Anterior cingulate cortex (tissue), 58 donors: ENCODE measurements at places on chromosomes 4 and X.

GRCh38 chr4:59240011-59240410, 1960.1 kb upstream of the ADGRL3 start:
- no peak for DNase-seq

DNA sequence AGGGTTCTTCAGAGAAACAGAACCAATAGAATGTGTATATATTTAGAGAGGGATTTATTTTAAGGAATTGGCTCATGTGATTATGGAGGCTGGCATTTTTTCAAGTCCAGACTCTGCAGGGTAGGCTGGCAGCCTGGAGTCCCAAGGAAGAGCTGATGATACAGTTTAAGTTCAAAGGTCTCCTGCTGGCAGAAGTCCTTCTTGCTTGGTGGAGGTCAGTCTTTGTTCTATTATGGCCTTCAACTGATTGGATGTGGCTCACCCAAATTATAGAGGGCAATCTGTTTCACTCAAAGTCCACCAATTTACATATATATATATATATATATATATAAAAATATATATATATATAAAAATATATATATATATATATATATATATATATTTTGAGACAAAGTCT, 52.1 kb upstream of the HSD17B10 start:
- DNase-seq = no peak

DNA sequence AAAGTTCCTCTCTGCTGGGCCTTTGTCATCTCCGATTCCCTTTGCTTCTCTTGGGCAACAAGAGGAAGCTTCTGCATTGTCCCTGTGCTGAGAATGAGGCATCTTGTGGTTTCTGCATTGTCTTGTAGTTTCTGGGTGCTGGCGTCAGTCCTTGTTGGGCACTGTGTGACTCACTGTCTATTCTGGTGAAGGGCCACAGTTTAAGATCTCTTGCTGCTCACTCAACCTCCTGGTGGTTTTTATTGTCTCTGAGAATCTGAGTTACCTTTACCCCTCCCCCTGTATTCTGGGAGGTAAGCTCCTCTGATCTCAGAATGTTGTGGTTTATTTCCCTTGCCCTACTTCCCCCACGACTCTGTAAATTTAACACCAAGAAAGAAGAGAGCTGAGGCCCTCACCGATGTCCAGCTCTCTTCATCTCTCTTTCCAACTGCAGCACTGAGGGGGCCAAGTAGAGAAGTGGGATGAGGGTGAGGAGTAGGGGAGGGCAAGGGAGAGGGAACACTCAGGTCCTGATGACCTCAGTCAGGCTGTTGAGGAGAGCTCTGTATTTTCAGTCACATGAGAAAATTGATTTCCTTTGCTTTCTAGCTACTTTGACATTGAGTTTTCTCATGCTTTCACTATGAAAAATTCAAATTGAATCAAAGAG, 441.6 kb upstream of the PITX2 start:
- no peak for DNase-seq

- no peak for DNase-seq
These were observed 199.0 kb downstream of the BANK1 start for GRCh38 chr4:101989551-101989950.

GRCh38 chr4:84697159-84697558, 114.2 kb downstream of the CDS1 start:
- no peak for DNase-seq

DNA sequence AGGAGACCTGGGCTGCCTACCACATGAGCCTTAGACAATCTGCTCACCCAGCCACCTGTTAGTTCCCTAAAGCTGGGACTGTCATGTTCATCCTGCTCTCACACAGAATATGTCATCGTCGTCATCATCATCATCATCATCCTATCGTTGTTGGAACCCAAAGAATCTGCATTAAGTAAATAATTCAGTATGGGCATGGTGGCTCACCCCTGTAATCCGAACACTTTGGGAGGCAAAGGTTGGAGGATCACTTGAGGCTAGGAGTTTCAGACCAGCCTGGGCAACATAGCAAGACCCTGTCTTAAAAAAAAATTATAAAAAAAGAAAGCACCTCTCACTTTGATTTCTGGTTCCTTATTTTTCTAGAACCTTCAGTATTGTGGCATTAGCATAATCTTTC, 6.4 kb downstream of the ENOPH1 start:
- DNase-seq = no peak

DNA sequence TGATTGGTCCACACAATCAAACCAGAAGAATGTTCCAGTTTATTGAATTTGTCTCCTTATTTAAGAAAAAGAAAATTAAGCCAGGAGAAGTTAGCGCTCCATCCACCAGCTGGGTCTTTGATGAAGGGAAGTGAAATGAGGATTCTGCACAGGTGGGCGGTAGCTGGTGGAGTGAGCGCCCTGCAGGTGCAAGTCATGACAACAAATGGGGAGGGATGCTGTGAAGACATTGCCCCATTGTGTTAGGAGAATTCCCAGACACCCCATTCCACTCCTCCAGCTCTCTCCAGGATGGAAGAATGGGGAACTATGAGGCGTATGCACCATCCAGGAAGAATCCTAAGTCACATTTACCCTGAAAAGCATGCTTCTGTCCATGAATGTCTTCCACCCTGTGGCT, 22.9 kb downstream of the PLRG1 start:
- DNase-seq = no peak

DNA sequence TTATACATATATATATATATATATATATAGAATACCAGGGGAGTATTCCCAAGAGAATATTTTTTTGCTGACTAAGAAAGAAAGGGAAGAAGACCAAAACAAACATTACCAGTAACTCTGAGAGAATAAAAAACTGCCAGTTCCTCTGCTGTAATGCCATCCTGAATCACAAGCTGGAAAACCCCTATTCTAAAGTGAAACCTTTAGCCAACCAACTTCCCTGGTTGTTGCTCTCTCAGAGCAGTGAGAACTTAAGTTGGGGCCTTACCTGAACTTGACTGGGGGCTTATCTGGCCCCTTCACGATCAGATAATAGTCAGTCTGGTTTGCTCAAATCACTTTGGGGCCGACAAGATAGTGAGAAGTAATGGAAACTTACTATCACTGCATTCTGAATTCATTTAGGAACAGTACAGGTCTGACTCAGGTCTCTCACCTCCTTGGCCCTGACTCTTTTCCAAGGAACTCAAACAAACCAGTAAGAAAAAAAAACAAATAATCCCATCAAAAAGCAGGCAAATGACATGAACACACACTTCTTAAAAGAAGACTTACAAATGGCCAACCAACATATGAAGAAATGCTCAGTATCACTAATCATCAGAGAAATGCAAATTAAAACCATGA, 62.5 kb downstream of the CD40LG start:
- no peak for DNase-seq

- DNase-seq = no peak
These were observed 67.6 kb upstream of the CTSO start for GRCh38 chr4:156021298-156021697.

DNA sequence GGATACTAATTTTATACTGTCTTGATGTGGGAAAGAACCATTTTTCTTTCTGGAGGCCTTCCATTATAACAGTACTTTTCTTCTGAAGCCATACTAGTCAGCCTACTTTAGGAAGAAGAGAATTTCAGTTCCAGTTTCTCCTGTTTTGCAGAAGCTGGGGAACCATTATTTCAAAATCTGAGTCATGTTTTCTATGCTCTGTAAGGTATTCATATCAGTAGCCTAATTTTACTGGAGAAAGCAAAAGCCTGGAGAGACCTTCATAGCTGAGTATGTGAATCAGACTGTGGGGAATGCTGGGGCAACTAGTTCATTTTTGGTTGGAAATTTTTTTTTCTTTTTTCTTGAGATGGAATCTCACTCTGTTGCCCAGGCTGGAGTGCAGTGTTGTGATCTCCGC, 22.4 kb downstream of the AFF1 start:
- DNase-seq = no peak

- no peak for DNase-seq
These were observed 41.1 kb downstream of the DCUN1D4 start for GRCh38 chr4:51884055-51884454.

- DNase-seq = no peak
These were observed 44.8 kb downstream of the ACOX3 start for GRCh38 chr4:8395504-8396296.

GRCh38 chr4:81152839-81153713, 61.9 kb downstream of the PRKG2 start:
- no peak for DNase-seq

GRCh38 chr4:181855307-181855706, 387.9 kb upstream of the TENM3 start:
- DNase-seq = no peak

DNA sequence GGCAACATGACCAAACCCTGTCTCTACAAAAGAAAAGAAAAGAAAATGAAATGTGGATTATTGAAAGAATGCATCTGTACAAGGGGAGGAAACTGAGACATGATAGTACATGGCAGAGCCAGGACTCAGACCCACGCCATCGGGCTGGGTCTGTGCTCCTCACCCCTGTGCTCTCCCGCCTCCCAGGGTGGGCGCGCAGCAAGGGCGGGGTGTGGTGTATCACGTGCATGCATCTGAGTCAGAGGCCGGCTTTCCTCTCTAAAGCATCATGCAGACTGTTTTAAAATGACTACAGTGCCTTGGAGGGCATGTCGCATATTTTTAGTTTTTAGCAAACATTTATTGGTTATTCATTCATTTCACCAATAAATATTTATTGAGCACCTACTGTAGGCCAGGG, 47.8 kb downstream of the HTT-AS start:
- no peak for DNase-seq

DNA sequence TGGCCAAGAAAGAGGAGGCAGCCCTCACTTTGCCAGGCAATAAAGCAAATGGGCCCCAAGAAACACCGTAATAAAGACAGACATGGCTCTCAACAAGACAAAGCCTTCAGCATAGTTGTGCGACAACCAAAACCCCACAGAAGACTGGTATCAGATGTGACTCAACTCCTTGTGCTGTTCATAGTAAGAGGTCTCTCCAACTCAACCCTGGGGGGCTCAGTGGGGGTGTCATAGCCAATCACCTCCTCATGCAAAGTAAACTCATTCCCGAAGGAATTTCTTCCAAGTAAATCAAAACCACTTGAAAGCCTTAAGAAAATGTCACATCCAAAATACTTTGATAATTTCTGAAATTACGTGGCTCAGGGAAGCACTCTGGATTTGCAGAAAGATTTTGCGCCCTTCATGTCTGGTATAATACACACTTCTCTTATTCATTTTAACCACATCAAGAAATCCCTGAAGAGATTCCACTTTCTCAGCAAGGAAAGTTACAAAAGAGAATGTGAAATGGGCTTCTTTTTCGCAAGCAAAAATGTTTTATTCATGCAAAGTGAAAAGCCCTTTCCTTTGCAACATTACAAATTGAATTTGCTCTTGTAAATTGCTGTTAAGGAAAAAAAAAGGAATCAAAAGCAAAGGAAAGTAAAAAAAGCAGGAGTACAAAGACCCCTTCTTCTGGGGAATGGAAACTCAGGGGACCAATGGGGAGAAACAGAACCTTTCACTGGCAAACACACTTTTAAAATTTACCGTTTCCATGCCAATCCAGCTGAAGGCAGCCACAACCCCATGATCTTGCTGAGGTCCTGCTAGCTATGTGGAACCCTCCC, 137.4 kb downstream of the NSUN7 start:
- DNase-seq = no peak

DNA sequence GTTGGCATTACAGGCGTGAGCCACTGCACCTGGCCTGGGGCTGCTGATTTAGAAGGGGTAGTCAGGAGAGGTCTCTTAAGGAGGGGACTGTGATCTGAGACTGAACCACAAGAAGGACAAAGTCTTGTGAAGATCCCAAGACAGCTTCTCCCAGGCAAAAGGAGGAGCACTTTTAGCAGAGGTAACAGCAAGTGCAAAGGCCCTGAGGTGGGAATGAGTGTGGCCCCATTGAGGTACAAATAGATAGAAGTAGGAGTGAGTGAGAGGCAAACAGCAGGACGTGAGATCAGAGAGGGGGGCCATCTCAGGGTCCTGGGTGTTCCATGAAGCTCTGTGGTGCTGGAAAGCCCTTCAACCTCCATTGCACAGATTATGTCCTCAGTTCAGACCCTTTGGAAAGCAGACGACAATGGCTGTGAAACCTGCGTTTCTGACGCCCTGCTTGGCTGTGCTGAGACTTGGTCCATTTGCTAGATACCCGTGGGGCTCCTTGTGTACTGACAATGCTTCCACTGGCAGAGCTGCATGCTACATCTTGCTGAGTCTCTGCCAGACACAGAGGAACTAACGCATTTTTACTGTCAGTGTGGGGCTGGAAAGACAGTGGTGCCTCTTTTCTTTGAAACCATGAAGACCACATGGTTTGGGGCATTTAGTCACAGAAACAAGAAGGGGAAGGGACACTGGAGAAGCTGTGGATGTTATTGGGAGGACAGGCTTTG, 1.3 kb upstream of the CCKAR start:
- DNase-seq = no peak

DNA sequence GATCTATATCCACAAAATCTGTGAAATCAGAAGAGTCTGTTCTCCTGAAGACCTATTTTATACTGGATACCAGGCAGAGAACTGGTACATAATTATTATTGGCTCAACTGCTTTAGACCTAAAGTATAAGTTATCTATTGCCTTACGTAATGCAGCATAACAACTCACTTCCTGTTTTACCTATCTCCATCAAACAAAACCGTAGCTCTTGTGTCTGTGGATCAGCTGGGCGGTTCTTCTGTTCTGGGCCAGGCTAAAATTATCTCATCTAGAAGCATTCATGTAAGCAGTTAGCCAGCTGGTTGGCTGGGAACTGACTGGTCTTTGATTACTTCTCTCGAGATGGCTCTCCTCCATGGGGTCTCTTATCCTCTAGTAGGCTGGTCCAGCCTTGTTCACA, 57.8 kb downstream of the PPP1R2C start:
- DNase-seq = no peak

GRCh38 chr4:5460106-5460801, 248.1 kb downstream of the EVC2 start:
- no peak for DNase-seq

DNA sequence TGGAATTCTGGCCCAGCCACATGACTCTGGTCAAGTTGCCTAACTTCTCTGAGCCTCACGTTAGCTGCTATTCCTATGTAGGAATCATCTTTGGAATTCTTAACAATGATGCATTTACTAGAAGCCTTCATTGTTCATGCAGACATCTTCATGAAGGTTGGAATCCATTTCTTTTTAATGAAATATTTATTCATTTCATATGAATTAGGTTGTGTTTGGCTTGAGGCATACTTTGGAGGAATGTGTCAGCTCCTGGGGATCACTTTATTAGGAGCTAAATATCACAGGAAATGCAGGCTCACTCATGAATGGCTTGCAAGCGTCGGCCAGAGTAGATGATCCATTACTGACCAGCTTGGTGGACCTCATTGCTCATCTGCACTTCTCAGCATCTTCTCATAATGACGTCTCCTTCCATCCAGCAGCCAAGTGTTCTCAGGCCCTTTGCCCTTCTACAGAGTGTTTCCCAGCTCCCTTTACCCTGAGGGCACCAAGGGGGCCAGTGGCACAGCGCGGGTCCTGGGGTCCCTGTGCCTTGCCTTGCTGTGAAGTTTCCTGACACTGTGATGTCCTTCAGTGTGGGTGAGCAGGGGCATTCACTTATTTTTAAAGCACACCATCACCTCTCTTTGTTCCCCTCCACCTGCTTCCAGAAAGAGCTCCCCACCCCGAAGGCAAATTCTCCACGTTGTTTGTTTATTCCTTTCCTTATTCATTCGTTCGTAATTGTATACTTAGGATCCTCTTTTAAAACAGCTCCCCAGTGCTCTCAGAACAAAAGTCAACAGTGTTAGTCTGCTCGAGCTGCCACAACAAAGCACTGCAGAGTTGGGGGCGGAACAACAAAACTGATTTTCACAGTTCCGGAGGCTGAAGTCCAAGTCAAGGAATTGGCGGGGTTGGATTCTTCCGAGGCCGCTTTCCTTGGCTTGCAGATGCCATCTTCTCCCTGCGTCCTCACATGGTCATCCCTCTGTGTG, 106.8 kb downstream of the STK32B start:
- DNase-seq = no peak
